ENCODE measurements at places on chromosomes 6 and 20.

GRCh38 chr6:122931916-122932315 is 64.1 kb upstream of the CLVS2 start:
- no peak for DNase-seq

- DNase-seq = no peak
Measured at GRCh38 chr6:75147512-75147911, 58.3 kb downstream of the COL12A1 start.

DNA sequence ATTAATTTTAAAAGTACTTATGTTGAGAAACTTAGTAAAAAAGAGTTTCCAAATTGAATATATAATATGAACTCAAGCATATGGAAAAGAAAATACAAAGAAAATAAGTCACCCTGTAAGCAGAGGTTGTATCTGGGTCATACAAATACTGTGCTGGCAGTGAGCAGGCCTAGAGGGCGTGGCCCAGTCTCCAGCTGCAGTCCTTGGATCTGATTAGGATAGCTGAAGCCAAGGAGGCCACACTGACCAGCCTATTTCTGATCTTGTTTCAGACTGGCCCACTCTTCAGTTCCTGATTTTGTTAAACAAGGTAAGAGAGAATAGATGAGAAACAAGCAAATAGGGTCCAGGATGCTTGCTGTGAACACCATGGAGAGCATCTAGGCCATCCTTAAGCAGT is 228.8 kb downstream of the EPM2A start:
- no peak for DNase-seq

GRCh38 chr6:131773284-131773950 is 34.4 kb upstream of the ENPP1 start:
- DNase-seq = no peak

DNA sequence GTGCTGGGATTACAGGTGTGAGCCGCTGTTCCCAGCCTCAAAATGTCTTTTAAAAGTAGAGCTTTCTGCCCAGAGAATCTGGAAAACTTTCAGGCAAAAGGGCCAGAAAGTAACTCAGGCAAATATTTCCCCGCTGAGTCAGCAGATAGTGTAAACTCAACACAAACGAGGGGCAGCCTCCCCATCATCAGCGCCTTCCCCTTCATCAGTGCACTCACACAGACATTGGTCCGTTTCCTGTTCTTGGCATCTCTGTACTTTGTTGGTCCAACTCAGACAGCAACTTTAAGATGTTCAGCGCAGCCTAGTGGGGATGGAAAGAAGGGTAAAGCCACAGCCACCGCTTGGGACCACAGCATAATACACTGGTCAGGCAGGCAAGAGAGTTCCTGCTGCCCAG is 69.5 kb downstream of the CSE1L start:
- DNase-seq = no peak

DNA sequence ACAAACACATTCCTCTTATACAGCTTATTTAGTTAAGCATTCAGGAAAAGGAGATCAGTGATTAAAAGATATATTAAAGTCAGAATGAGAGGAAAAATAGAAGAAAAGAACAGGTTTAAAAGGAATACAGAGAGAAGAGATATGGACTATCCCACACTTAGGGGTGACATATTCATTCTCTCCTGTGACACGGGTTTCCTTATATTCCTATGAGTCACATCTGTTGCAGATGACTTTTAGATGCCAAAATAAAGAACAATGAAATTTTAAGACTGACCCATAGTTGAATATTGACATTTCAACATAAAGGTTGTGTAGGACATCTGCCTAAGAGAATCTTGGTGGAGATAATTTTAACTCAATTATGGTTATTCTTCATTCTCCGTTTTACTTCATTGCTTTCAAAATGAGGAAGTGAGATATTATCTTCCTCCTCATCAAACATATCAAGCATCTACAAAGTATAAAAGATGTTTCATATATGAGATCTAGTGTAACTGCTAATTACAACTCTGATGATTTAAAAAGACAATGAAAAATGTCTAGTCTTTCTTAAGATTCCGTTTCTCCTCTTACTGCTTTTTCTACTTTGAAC is 1336.7 kb upstream of the CITED2 start:
- no peak for DNase-seq

DNA sequence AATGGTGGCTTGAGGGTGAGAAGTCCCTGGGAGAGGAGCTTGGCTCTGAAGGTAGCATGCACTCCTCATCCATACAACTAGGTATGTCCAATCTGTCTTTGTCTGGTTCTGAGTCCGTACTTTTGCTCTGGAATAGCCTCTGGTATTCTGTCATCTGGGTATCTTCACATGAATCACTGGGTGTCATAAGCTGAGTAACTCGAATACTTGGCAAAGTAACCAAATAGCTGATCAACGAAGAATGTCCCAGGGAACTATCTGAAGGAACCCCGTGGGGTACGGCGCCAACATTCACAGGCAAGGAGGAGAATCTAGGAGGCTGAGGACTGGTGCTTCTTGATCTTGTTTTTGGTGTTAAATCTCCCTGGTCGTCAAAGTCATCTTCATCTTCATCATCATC is 184.8 kb downstream of the HIVEP2 start:
- no peak for DNase-seq
